NCI-H2171 (cell line): ENCODE measurements at places on chromosomes 12 and 14.

- DNase-seq: no peak
Observed at GRCh38 chr12:90964616-90965015, 9.6 kb upstream of the CCER1 start.

- DNase-seq: no peak
Observed at GRCh38 chr12:109113661-109114321, 2.6 kb upstream of the ACACB start.

DNA sequence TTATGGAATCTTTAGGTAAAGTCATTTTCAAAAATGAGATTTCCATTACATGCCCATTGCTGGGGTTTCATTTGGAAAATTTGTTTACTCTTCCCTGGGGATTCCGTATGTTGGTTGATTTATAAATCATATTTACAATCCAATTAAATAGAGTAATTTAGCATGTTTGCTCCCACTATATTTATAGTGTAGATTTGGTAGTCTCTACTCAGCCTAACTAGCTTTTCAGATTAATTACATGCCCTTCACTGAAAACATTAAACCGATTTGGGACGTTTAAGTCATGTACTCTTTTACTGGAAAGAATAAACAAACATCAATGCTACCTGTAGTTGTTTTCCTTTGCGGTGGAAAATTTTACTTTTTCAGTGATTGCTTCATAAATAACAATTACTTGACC lies 10.4 kb downstream of the PAX9 start:
- DNase-seq: no peak

DNA sequence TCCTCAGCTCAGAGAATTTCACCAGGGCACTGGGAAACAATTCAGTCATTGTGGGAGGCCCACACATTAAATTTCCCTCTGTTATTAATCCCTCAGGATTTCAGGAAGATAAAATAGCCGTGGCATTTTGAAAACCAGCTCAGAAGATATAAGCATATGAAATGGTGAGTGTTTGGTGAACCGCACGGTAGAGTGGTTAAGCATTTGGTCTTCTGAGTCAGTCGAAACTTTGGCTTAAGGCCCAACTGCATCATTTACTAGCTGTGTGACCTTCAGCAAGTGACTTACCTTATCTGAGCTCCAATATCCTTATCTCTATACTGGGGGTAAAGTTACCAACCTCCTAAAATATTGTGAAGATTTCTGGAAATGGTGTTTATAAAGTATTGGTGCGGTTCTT lies 5.2 kb upstream of the VRK1 start:
- no peak for DNase-seq

DNA sequence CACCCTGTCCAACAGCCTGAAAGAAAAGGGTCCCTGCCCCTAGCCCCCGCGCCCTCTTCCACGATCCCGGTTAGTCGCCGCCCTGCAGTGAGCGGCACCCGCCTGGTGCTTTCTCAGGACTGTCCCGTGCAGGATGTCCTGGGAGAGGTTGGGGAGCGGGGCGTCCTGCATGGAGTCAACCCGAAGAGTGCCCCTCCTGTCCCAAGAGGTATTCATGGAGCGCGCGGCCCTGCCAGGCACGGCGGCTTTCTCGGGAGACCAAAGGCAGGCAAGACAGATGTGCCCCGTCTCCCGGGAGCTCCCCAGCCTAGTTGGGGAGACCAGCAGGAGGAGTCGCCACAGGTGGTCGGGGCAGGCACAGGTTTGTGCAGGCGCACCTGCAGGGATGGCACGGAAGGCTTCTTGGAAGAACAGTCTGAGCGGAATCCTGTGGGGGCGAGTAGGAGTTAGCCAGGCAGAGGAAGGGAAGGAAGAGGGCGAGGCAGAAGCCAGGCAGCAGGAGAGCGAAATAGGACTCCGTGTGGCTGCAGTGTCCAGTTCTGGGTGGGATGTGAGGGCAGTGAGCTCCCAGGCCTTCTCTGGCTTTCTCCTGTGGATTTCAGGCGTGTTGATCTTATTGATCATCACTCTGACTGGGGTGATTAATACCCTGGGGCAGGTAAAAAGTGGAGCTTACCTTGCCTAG lies 723 bp downstream of the SIVA1 start:
- DNase-seq: peak; percentile 51

GRCh38 chr12:26748412-26748740 lies 84.6 kb downstream of the ITPR2 start:
- no peak for DNase-seq

DNA sequence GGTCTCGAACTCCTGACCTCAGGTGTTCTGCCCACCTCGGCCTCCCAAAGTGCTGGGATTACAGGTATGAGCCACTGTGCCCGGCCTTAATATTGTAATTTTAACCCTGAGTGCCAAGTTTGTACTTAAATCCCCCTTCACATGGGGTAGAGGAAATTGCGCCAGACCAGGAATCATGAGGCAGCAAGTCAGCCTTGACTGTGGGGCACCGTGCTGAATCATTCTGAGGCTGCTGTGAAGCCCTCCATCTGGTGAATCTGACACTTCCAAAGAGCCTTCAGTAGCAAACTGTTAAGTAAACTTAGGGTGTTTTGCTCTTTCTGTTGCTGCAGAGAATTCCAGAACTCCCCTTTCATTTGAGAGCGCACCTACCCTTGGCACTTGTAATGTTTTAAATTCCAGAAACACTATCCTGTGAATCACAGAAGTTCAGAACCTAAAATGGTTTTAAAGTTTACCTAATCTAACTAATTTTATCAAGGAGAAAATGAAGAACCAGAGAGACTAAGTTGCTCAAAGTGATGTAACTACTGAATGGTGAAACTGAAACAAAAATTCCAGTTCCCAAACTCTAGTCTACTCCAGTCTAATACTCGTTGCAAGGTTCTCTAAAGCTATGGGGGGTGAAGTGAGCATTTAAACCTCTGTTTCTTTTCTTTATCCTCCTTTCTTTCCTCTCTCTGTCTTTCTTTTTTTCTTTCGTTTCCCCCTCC lies 7.5 kb downstream of the HEBP1 start:
- DNase-seq: no peak

DNA sequence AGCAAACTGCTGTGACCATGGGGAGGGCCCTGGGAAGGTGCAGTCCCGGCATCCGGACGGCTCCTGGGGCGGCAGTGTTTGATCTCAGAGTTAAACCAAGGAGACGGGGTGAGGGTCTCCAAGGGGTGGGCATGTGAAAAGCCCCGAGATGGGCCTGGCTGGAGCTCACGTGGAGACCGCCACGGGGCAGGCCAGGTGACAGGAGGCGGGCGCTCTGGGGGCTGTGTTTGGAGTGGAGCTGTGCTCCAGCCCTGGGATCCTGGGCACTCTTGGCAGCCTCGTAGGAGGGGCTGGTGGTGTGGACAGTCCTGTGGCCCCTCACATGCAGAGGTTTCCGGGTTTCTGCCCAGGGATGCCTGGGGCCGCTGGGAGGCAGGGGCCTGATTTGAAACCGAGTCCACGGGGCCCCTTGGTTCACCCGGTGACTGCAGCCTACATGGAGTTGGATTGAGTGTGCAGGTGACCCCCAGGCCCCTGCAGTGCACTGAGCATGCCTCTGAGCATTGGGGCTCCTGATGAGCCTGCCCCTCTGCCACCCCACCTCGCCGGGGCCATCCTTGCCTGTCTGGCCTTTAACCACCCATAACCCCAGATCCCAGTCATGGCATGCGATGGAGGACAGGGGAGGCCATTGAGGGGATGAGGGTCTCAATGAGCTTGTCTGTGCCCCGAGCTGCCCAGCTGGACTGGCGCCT lies 8.4 kb downstream of the KIF26A start:
- no peak for DNase-seq

DNA sequence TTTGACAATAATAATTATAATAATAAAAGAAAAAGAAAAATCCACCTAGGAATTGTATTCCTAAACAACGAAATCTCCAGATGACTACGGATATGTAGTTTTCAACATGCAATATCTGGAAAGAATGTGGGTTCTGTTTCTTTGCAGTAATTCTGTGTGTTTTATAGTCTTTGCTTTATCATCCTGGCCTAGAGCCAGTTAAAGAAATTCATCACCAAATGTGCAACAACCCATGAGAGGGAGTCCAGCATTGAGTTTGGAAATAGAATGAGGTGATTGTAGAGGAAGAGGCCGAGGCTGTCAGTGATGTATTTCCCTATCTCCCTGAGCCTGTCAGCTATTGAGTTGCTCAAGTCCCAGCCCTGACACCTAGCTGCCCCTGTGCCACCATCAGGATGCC lies 200.5 kb upstream of the DCN start:
- DNase-seq: no peak

- DNase-seq: no peak
Observed at GRCh38 chr14:94346841-94347240, 23.7 kb upstream of the SERPINA6 start.

DNA sequence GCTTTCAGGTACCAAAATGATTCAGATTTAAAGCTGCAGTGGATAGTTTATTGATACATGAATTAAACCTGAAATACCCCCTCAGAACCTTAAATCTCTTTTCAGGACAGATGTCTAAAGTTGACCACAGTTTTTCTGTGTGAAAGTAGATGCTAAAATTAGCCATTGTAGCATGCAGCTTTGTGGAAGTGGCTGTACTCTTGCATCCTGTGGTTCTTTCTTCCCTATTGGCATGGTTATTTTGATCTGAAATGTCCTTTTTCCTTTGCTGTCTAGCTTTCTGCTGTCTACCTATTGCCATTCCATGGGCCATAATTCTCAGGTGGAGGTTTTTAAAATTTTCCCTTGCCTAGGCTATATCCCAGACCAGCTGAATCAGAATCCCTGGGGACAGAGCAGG lies 455.6 kb downstream of the ZFP36L1 start:
- DNase-seq: no peak

GRCh38 chr14:77000340-77001270 lies 27.9 kb downstream of the IRF2BPL start:
- peak; percentile 26 for DNase-seq

- no peak for DNase-seq
Observed at GRCh38 chr14:44420226-44420625, 86.9 kb downstream of the FSCB start.

DNA sequence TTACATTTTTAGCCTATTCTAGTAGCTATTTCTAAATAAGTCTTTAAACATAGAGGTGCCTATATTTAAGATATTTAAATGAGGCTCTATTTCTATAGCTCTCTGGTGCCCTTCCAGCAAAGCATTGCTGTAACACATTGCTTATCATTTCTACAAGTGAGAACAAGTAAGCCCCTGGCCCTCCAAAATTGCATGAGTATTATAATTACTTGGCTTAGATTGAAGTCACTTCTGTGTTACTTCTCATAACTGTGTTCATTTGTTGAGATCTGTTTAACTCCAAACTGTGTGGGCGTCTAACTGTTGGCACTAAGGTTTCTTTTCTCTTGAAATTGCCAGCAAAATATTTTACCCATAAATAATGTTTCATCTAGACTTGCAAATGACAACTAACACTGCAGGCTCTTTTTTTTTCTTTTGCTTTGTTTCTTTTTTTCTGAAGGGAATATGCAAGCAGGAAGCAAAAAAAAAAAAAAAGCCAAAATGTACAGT lies 66.5 kb downstream of the DAD1 start:
- no peak for DNase-seq

- no peak for DNase-seq
Observed at GRCh38 chr12:122062832-122063693, 15.5 kb upstream of the MLXIP start.

- DNase-seq: no peak
Observed at GRCh38 chr12:132596016-132596415, 14.4 kb downstream of the LRCOL1 start.

DNA sequence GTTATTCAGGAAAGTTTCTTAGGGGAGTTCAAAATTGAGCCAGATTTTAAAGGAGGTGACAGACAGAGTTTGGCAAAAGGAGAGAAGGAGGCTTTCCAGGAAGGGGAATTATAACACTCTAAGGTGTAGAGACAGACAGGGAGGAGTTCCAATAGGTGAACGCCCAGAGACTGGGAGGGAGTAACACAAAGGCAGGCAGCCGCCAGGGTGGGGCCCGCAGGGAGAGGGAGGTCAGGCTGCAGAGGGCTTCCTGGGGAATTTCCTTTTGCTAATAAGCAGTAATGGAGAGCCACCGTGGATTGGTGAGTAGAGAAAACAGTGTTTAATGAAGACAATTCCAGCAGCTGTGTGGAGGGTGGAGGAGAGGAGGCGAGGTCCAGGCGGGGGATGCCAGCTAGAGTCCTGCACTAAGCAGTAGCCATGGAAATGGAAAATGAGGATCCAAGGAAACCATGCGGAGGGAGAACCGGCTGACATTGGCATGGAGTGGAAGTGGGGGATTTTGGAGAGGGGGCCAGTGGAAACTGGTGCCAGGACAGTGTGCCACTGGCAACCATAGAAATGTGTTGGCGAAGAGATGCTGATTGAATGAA lies 22.2 kb downstream of the GRIN2B start:
- DNase-seq: no peak

DNA sequence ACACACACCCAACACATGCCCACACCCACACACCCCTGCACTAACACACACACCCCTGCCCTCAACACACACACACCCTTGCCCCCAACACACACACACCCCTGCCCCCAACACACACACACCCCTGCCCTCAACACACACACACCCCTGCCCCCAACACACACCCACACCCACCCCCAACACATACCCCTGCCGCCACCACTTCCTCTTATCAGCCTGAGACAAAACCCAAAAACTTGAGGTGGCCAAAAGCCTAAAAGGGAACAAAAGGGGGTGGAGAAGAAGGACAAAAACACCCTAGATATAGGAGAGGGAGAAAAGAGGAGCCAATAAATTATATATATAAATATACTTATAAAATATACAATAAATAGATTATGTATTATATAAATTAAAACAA lies 9.1 kb upstream of the DEGS2 start:
- DNase-seq: no peak

- DNase-seq: peak; percentile 40
Observed at GRCh38 chr12:41277100-41277945, 89.2 kb downstream of the PDZRN4 start.

- peak; percentile 71 for DNase-seq
Observed at GRCh38 chr14:60184146-60184904, 19.1 kb upstream of the DHRS7 start.
